ENCODE measurements at places on chromosomes 2 and 18. TPM values are rescaled to one million over a fixed set of nuclear protein-coding genes. Genes with fewer than 3 reads are reported as not detected.

- DNase-seq: no peak
Measured at GRCh38 chr2:213157242-213157641, 5.8 kb upstream of the IKZF2 start.

The GPR45 gene
- total RNA-seq: not detected

The SLC4A3 gene
- total RNA-seq: 503 TPM

DNA sequence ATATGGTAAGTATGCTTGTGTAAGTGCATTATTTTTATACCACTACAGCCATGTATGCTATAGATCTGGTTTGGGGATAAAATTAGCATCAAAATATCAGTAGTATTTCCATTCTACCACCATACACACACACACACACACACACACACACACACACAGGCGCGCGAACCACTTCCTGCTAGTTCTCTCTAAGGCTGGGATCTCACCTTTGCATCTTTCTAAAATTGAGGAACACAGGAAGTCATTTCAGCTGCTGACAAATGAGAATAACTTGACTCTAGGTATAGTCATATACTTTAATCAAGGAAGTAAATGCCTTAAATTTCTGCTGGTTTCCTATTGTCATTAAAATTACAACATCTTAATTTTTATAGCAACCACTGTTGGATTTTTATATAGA lies 72.5 kb downstream of the RBM43 start:
- DNase-seq: no peak

GRCh38 chr2:192194265-192194865 lies 368 bp downstream of the TMEFF2 start:
- DNase-seq: peak; percentile 44

The IL1R1 gene
- total RNA-seq: 21.1 TPM
